HepG2 (cell line): ENCODE measurements at places on chromosomes 5 and 9.

DNA sequence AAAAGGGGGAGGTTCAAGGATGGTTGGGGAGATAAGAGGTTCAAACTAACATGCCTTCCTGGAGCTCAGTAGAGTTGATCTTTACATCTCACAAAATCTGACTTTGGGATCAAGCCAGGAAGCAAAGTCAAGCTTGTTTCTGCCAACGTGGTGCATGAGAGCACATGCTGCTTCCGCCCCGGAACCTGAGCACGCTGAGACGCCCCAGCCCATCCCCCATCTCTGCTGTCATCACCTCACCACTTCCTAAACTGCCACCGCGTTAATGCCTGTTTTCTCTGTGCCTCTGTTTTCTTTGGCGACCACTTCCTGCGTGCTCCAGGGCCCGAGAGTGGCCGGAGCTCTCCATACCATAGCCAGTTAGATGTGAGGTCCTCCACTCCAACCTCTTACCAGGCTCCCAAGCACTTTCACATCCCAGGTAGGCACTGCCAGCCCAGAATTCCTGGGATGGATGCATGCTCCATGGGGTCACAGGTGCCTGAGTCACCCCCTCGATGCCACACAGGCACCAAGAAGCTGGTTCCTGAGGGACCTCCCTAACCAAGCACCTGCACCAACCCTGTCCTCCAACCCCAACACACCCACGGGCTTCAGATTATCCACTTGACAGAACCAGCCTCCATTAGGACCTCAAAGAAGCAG is 31.2 kb upstream of the AFAP1L1 start:
- no peak for DNase-seq

- no peak for DNase-seq
Observed at GRCh38 chr5:83639911-83640310, 80.7 kb downstream of the HAPLN1 start.

GRCh38 chr5:177553671-177554429 is 513 bp downstream of the FAM193B start:
- no peak for DNase-seq

DNA sequence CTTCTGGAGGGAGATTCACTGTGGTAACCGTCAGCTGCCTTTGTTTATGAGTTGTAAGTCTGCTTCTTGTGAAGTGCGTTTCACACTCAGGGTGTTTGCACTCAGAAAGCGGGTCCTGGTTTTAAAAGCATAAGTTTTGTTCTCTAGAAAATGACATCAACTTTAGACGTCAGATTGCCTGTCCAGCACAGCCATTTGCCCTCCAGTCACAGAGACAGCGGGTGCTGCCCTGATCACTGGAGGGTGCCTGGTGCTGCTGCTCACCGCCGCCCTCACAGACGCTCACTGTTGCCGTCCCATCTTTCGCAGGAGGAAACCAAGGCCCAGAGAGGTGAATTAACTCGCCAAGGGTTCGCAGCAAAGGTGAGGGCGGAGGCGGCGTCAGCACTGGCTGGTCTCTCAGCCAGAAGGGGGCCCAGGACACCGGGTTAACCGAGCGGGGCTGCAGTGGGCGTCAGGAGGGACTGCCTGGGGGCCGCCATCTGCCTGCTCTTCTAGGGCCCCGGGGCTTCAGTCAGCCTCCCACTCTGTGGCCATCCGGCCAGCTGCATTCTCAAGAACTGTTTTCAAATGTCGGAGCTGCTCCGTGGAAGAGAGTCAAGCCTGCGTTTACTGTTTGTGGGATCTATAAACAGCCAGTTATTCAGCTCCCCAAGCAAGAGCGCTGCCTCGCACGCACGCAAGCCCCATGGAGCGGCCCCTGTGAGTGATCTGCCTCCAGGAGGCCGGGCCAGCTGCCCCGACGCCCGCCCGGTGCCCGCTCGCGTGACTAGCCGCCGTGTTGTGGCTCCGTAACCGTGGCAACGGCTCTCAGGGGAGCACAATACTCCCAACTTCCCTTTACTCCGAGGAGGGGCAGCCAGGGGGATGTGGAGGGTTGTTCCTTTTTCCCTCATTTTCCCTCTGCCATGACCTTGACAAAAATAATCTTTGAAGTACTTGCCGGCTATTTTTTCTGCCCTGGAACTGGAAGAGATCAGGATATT is 43.4 kb upstream of the EXOC3 start:
- DNase-seq = peak; percentile 61

DNA sequence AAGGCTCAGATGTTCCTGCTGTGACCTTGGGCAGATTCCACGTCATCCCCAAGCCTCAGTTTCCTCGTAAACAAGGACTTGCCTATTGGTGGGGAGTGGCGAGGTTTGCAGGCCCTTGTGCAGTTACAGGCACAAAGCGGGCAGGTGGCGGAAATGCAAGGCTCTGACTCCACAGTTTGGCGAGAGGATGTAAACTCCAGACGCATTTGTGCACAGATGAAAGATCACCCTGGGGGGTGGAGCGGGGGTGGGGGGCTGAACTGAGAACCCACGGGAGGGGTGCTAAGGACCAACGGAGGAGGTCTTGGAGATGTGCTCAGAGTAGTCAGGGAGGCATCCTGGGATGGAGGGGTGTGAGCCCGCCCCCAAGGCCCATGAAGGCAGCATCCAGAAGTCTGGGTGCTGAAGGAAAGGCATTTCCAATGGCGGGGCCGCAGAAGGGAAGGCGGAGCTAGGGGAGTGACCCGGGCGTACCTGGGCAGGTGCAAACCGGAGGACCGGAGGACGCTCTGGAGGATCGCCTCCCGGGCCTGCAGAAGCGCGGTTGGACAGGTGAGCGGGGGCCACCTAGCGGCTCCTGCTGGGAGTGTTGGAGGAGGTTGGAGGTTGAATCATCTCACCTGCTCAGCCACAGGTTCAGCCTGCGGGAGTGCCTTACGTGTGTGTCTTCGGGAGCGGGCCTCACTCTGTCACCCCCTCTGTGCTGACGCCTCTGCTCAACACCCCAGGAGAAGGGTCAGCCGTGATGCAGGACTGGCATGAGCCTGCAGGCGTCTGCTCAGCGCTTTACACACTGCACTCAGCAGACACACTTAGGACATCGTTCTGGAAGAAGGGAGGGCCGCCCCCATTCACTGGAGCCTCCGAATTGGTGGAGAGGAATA is 1.9 kb upstream of the FIBCD1 start:
- peak; percentile 47 for DNase-seq

DNA sequence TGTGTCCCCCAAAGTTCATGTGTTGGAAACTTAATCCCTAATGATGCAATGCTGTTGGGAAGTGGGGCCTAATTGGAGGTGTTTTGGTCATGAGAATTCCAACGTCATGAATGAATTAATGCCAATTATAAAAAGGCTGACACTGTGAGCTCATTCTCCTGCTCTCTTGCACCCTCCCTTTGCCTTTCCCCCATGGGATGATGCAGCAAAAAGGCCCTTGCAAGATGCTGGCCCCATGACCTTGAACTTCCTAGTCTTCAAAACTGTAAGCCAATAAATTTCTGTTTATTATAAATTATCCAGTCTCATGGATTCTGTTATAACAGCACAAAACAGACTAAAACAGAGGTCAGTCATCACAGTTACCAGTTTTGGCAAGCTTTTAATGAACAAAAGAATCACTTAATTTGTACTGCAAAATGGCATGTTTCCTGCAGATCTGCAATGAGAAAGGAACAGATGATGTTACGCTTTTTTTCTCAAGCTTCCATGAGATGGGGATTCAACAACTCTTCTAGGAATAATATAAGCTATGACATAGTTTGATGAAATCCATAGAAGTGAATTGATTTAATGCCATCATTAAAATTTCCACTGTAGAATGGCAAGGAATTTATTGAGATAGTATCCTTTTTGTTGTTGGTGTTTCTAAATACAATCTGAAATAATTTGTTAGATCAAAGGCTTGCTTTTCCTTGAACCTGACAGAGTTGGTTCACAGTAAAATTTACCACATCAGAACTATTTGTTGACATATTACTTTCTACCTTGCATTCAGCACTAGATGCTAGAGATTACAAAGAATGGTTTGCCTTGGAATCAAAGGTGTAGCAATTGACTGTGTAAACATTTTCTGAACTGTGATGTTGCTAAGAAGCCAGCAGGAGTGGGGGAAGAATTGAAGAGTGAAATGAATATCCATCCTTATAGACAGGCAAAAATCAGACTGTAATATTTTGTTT is 29.3 kb upstream of the RFK start:
- DNase-seq = peak; percentile 96

DNA sequence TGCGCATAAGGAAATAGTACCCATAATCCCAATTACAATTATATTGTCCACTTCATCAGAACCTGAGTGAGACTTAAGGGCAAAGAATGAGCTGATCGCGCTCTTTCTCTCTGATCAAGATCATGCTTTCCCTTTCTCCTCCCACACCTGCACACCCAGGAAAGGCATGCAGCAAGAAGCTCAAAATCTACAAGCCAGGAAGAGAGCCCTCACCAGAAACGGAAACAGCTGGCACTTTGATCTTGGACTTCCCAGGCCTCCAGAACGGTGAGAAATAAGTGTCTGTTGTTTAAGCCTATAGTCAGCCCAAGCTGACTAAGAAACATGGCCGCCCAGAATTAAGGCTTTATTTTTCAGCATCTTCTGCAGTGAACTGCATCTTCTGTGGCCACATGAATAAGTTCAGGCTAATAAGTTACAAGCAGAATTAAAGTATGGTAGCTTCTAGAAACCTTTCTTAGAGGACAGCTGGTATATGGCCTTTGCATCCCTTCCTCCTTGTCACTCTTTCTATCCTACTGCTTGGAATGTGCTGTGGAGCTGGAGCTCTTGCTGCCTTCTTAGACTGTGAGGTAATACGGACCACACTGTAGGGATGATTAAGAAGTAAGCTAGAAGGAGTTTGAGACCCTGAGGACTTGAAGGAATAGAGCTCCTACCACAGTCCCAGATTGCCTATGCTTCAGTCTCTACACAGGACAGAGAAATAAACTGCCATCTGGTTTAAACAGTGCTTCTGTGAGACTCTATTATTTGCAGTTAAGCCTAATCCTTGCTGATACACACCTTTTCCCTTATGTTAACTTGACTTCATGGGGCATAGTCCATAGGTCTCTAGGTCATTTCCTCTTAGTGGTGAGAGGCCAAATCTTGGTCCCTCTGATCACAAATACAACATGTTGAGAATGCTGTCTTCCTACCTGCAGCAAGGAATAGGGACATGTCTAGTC is 17.2 kb downstream of the OR2S2 start:
- DNase-seq = no peak

DNA sequence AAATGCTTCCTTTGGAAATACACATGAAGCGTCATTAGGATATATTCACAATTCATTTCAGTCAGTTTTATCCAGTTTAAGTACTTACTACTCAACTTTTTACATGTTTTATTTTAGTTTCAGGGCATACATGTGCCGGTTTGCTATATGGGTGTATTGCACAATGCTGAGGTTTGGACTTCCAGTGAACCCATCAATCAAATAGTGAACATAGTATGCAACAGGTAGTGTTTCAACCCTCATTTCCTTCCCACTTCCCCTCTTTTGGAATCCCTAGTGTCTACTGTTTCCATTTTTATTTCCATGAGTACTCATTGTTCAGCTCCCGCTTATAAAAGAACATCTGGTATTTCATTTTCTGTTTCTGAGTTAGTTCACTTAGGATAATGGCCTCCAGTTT is 74.7 kb downstream of the TMEM161B start:
- DNase-seq = no peak

DNA sequence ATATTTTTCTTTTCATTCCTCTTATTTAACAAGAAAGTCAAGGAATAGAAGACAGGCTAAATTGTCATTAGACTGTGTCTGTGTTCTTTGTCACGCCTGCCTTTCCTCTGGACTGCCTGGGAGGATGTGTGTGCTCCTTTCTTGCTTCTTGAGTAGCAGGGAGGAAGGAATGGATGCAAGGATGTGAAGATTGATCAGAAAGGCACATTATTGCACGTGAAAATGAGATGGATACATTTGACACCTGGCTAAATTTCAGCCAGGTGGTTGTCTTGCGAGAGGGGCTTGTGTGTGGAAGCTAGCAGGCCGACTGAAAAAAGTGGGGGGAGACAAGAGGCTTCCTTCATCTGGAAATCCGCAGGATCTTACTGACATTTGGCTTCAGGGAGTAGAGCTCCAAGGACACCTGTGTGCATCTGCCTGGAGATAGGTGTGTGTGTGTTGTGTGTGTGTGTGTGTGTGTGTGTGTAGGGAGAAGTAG is 200.1 kb downstream of the MEF2C start:
- no peak for DNase-seq

GRCh38 chr5:133742431-133742988 is 130.2 kb upstream of the FSTL4 start:
- no peak for DNase-seq

DNA sequence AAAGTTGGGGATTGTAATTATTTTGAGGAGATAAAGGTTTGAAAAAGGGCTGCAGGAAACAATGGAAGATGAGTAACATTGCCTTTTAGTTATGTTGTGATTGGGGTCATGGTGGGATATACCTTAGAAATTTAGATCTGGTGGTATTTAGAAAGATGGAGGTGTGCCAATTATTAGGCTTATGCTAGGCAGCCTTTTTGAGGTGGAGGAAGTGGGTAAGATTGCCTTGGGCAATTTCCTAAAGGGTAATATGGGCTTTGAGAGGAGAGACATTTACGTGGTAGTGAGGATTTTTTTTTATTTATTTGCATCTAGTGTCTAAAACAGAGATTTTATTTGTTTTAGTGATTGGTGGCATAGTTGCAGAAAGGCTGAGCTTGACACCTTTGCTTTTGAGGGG is 10.5 kb downstream of the HSPA4 start:
- DNase-seq = no peak

DNA sequence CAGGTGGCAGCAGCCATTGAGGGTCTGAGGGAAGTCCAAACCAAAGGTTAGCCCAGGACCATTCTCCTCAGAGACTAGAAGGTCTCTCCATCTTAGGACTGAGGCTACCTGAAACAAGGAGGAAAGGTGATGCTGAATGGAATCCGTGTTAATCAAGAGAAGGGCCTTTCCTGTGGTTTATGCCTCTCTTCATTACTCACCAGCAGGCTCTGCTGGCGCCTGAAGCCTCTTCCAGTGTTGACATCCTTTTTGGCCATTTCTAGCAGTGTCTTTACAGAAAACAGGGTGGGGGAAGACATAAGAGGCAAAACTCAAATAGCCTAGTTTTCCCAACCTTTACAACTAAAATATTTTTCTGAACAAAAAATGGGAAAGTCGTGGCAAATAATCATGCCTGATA is 98.0 kb downstream of the ENC1 start:
- no peak for DNase-seq

GRCh38 chr5:156087577-156088110 is 239.3 kb upstream of the SGCD start:
- no peak for DNase-seq

GRCh38 chr9:103721056-103721455 is 373.1 kb upstream of the SMC2 start:
- DNase-seq = no peak

DNA sequence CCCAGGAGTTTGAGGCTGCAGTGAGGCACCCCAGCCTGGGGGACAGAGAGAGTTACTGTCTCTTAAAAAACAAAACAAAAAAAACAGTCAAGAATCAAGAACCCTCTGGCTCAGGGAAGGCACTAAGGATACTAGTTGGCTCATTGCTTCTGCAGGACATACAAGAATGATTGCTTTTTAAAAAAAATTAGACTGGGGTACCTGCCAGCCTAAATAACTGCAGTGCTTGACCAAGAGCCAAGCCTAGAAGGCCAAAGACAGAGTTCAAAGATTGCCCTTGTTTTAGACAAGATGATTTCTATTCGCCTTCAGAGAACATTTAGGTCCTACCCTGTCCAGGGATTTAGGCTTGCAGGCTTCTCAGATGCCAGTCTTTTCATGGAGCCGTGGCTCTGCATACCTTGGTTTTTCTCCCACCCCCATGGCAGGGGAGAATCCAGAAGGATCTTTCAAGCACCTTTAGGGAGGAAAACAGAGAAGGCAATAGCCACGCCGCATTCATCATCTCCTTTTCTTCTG is 93.7 kb upstream of the IL6ST start:
- no peak for DNase-seq

GRCh38 chr9:76581731-76582130 is 122.7 kb downstream of the GCNT1 start:
- no peak for DNase-seq
